RPMI8226 (cell line): ENCODE measurements at places on chromosomes 2 and 18.

DNA sequence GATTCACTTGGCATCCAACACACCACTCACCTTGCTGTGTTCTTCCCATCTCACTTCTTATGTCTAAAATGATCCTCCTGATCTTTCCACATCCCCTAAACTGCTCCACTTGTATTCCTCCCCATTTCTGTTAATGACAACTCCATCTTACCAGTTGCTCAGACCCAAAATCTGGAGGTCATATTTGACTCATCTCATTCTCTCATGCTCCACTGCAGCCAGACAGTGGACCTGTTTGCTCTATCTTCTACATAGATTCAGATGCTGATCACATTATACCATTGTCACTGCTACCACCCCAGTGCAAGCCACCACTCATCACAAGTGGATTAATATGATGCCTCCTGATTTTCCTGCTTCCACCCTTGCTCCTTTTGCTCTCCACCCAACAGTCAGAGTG is 7.9 kb upstream of the NABP1 start:
- no peak for DNase-seq

DNA sequence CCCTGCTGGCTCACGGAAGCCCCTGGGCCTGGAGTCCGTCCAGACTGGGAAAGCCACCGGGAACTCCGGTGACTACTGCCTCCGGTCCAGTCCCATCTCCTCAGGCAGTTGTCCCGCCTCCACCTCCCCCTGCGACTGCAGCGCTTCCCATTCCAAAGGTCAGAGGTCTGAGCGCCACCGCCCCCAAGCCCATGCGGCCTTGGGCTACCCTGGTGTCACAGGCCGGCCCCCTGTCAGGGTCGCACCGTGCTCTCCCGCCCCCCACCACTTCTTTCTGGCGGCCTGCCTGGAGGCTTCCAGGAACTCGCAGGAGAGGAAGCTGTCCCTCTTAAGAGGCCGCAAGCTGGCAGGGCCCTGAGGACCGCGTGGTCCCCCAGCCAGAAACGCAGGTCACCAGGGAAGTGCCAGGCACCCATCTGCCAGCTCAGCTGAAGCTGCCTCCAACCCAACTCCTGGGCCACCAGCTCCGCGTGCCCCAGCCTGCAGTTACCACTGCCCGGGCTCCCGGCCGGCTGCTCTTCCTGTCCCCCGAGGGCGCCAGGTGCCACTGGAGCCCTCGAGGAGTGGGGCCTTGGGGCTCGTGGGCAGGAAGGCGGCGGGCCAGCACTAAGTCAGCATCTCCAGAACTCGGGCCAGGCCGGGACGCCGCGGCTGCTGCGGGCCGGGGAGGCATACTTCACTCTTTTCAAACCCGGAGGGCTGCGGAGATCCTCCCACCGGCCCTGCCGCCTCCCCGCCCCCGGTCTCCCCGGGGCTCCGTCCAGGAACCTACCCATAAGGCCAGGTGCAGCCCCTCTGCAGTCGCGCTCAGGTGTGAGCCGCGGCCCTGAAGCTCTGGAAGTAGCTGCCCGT is 83.3 kb upstream of the POMC start:
- peak; percentile 74 for DNase-seq

- DNase-seq = no peak
Measured at GRCh38 chr2:201781557-201782051, 871 bp upstream of the ALS2 start.

- no peak for DNase-seq
Measured at GRCh38 chr18:79902075-79902474, 49.4 kb downstream of the SLC66A2 start.

DNA sequence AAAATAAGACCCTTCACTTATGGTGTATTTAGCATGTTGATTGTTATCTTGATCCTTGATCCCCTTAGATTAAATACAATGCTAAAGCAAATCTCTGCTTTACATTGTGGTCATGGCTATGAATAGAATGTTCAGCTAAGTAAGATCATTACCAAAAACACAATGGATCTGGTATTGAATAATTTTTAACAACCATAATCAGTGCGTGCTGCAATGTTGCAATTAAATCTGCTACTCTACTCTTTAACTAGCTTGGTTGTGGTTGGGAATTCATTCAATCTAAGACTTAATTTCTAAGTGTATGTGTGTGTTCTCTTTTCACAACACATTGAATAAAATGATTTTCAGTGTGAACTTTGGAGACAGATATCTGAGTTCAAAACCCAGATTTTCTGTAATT is 442.5 kb upstream of the ZNF804A start:
- DNase-seq = no peak
